ENCODE measurements at places on chromosomes 7 and 10. TPM values are rescaled to one million over a fixed set of nuclear protein-coding genes. Genes with fewer than 3 reads are reported as not detected.

RAPGEF5 gene
- total RNA-seq: 0.84 TPM

MALRD1 gene
- not detected for total RNA-seq

OR6B1 gene
- total RNA-seq: not detected

HOXA6 gene
- total RNA-seq: 8.3 TPM

SLC39A12 gene
- not detected for total RNA-seq

DNA sequence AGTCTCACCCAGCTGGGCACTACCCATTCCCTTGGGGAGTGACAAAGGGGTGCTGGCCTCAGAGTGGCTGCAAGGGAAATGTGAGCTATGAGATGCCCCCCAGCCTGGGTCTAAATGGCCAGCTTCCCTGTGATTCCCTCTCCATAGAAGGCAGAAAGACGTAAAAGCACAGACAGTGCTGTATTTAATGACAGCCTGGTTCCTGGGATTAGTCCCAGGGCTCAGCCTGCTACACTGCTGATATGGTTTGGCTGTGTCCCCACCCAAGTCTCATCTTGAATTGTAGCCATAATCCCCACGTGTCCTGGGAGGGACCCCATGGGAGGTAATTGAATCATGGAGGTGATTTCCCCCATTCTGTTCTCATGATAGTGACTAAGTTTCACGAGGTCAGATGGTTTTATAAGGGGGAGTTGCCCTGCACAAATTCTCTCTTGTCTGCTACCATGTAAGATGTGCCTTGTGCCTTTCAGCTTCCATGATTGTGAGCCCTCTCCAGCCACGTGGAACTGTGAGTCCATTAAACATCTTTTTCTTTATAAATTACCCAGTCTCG, 23.9 kb upstream of the CALN1 start:
- no peak for DNase-seq

DNA sequence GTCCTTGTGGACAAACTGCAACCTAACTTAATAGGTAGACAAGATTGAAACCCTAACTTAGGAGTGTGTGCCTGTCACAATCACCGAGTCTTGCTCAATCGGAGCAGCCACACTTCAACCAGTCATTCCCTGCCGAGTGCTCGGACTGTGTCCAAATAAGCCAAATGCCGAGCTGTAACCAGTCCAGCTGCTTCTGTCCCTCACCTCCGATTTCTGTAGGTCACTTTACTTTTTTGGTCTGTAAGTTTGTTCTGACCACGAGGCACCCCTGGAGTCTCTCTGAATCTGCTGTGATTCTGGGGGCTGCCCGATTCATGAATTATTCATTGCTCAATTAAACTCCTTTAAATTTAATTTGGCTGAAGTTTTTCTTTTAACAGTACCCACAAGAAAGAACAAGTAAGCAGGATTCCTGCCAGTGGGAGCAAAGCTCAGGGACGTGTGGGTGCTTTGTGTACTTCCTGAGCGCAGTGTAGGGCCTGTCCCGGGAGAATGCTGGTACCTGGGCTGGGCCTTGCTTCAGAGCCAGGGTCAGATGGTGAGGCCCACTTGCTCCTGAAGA, 140.1 kb downstream of the ACTR3B start:
- DNase-seq: no peak

DNA sequence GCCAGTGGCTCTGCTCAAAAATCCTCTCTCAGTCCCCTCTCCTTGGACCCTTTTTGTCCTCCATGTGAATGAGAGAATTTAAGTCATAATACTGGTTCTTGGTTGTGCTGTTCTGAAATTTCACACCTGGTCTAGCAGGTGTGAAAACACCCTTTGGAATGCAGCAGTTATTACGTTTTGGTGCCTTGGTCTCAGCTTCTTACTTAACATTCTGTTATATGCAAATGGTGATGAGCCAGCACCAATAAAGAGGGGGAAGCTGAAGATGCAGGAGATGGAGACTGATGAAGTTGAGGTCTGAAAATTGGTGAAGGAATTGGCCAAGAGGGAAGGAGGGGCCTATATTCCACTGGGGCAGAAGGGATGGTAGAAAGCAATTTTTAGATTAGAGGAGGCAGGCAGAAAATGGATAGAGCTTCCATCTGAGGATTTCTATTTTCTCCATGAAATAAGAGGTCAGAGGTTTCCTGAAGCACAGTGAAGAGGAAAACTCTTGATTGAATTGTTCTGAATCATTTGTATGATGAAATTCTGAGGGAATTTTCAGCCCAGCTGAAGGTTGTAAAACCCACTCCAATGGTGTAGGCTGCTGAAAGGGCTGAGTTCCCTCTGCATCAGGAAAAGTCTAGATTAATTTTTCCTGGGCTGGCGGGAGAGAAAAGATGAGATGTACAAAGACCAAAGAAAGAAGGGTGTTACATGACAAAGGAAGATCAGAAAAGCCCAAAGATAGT, 94.0 kb upstream of the FAM180A start:
- DNase-seq: no peak

DNA sequence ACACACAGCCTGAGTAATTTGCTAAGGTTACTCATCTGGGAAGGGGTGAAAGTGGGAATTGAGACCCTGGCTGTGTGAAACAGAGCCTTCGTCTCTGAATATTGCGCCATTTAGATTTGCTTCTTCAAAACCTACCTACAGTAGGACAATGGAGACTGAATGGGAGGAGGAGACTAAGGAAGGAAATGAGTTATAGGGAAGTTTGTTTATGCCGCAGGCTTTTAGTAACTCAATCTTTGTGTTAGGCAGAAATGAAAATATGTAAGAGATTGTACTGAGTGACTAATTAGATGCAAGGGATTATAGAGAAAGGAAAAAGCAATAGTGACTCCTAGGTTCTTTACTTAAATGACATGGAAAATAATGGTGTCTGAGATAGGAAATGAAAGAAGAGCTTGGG, 80.2 kb downstream of the KCND2 start:
- no peak for DNase-seq

DNA sequence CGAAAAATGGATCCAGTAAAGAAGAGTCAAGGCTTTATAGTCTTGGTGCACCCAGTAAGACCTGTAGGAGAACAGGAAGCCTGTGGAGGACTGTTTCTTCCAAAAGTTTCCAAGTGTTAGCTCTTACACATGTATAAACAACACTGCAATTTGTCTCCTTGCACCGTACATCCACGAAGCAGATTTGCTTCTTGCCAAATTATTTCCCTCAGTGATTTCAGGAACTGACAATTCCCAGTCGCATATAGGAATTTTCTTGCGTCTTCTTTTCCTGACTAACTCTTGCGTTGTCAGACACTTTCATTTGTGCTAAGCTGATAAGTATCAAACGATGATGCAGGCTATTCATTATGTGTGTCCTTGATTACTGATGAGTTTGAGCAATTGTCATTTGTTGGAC, 182.1 kb downstream of the PKD1L1 start:
- DNase-seq: no peak

- no peak for DNase-seq
Measured at GRCh38 chr7:22879280-22879679, 56.6 kb upstream of the TOMM7 start.

GRCh38 chr10:87671139-87671815, 11.6 kb downstream of the PAPSS2 start:
- DNase-seq: no peak

- no peak for DNase-seq
Measured at GRCh38 chr7:34104115-34104514, 198.8 kb downstream of the BMPER start.

DNA sequence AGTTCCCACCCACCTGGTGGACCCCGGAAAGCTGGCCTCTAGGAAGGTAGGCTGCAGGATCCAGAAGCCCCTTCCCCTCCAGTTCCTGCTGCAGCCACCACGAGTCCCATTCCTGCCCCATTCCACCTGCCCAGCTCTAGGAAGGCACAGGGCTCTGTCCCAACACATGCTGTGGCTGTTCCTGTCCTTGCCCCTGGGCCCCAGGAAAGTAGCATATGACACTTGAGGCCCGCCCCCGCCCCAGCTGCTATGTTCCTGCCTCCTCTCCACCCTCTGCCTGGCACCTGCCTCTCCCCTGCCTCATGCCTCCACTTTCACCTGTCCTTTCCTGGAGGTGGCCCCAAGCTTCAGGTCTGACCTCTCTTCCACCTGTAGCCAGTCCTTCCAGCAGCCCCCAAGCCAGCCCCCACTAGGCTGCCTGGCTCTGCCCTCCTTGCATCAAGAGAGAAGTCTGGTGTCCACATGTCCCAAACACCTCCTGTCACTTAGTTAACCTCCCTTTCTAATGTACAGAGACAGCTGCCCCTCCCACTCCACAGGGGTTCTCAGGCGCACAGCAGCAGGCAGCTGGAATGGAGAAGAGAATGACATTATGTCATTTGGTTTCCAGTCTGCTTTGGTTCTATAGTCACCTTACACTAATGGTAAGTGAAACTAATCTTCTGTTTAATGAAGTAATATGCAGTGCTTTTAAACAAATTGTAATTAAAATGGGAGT, 22.7 kb downstream of the YKT6 start:
- DNase-seq: no peak

- no peak for DNase-seq
Measured at GRCh38 chr10:51427758-51428157, 271.6 kb downstream of the CSTF2T start.

All from NCI-H460 (cell line).